ENCODE measurements at places on chromosomes 7 and 10. TPM values are rescaled to one million over a fixed set of nuclear protein-coding genes. Genes with fewer than 3 reads are reported as not detected.

Gene ARHGEF35
- total RNA-seq, result 0.80 TPM

Gene PPP1R17
- not detected for total RNA-seq

Gene IFIT2
- total RNA-seq, result 6.4 TPM

Gene PDGFA
- 26.1 TPM for total RNA-seq

Gene DDC
- total RNA-seq, result 0.09 TPM

Gene ZNF488
- total RNA-seq, result 1.2 TPM

Gene C7orf33
- 0.27 TPM for total RNA-seq
